ENCODE measurements at places on chromosomes 13 and 19. TPM values are rescaled to one million over a fixed set of nuclear protein-coding genes. Genes with fewer than 3 reads are reported as not detected.

NLRP9 gene
- total RNA-seq: not detected

SULT2B1 gene
- 7.7 TPM for total RNA-seq

FLT1 gene
- total RNA-seq: 4.7 TPM

TNNI3 gene
- total RNA-seq: 1.2 TPM

OR7A5 gene
- not detected for total RNA-seq

ZFR2 gene
- not detected for total RNA-seq

LYPD3 gene
- 0.59 TPM for total RNA-seq

DNA sequence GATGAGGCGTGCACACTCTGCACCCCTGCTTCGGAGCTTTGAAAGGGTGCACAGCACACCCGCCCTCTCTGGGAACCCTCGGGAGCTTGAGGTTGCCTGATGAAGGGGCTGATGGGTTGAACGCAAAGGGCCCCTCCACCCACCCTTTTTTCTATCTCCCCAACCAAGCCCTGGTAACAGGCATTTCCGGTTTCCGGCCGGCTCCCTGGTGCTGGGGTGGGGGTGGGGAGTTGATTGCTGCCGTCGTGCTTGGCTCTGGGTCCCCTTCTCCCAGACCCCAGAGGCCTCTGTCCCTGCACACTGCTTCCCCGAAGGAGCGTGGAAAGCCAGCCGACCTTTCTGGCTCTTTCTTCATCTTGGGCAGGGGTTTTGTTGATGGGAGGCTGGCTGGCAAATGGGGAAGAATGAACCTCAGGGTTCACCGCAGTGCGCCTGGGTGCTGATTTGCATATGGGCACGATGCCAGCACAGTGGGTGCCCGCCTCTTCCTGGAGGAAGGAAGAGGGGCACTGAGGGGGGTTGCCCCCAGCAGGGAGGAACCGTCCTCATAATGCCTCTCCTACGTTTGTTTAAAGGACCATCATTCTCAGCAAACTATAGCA is 29.1 kb downstream of the VAV1 start:
- DNase-seq: peak; percentile 64

DNA sequence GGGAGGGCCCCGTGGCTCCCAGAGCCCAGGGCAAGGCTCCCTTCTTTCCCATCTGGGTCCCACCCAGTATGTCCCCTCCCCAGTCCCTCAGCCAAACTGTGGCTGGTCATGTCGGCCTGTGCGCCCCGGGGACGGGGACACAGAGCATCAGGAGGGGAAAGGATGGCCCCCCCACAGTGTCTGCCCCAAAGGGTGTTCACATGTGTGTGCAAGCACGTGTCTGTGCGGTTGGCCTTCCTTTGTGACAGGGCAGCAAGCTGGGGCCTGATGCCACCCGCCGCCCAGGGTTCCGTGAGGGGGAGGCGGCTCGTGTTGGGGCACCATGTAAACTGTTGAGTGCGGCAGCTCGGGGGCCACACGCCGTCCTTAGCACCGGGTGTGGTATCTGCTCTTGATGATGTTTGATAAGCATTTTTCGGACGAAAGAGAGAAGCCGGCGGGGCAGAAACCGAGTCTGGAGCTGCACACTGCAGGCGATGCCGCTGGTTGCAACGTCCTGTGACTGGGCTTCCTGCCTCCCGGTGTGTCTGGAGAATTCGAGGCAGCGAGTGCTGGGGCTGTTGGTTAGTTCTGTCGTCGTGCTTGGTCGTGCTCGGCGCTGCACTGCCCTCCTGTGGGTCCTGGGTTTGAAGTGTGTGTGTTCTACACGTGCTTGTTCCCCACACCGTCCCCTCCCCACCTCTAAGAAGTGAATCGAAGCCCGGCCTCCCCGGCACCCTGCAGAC is 18.4 kb downstream of the GNA11 start:
- no peak for DNase-seq

DNA sequence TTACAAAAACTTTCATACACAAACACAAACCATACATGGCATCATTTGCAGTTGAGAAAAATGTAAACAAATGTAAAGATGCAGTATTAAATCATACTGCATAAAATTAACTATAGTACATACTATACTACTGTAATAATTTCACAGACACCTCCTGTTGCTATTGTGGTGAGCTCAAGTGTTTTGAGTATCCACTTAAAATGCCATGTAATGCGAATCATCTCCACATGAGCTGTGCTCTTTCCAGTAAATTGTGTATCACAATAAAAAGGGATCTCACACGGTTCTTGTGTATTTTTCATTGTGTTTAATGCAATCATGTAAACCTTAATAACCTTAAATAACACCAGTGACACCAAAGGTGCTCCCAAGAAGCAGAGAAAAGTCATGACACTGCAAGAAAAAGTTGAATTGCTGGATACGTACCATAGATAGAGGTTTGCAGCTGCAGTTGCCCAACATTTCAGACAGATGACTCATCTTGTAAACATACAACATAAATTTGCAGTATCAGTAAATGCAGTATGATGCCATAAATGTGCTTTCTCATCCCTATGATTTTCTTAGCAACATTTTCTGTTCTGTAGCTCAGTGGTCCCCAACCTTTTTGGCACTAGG is 166.6 kb downstream of the RAP2A start:
- DNase-seq: no peak

- no peak for DNase-seq
Observed at GRCh38 chr13:41199526-41199925, 5.2 kb upstream of the KBTBD7 start.

GRCh38 chr13:46565808-46566750 is 13.1 kb downstream of the LRCH1 start:
- no peak for DNase-seq
